ENCODE measurements at places on chromosomes 3 and 15. TPM values are rescaled to one million over a fixed set of nuclear protein-coding genes. Genes with fewer than 3 reads are reported as not detected.

Gene KNL1
- polyA plus RNA-seq, result 2.0 TPM

Gene ALDH1L1
- not detected for polyA plus RNA-seq

DNA sequence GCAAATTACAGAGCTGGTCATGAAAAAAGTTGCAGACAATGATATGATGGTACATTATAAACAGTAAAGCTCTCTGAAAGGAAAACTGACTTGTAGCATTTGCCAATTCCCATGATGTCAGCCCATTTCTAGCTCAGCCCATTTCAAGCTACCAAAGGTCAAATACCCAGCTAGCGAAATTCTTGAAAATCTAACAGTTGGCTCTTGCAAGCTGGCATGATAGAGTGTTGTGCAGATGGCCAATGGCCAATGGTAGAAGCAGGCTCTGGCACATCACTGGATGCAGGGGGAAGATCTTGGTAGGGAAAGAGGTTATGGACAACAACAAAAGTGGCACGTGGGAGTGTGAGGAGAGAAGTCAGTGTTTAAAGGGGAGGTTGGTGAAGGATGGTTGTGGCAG lies 36.7 kb downstream of the RASGRF1 start:
- DNase-seq, result no peak

DNA sequence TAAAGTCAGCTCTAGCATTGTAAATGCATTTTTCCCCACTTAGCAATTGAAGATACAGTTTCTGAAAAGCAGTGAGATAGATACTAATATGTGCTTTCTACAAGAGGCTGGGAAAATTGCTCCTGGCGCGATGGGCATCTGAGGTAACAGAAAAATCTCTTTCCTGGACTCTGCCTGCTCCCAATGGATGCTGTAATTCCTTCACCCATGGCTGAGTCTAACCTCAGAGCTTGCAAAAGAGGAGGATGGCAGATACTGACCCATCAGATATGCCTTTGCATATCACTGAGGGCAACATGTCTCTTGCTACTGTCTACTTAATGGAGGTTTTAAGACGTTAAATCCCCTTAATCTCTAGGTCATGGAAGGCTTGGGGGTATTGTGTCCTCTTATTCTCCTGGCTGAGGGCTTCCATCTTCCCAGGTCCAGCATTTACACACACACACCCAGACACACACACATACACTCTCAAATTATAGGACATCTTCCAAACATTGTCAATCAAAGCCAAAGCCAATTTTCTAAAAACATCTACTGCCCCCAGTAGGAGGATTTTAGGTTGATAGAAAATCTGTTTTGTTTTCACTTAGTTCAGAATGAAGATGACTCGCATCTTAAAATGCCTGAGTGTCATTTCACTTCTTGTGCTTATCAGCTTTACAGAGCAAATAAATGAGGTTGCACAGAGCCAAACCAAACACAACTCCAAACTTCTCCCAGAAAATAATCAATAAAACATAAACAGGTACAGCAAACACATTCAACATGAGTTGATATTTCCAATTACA lies 2.4 kb downstream of the TRPM1 start:
- DNase-seq, result no peak

GRCh38 chr15:88949734-88950400 lies 36.7 kb upstream of the MFGE8 start:
- no peak for DNase-seq

- DNase-seq, result no peak
Observed at GRCh38 chr3:143507735-143508580, 340.3 kb downstream of the SLC9A9 start.

Gene PCLAF
- polyA plus RNA-seq, result 46.0 TPM

- no peak for DNase-seq
Observed at GRCh38 chr3:157407769-157408168, 28.9 kb upstream of the PTX3 start.

GRCh38 chr3:186955898-186956696 lies 25.8 kb downstream of the ST6GAL1 start:
- no peak for DNase-seq

DNA sequence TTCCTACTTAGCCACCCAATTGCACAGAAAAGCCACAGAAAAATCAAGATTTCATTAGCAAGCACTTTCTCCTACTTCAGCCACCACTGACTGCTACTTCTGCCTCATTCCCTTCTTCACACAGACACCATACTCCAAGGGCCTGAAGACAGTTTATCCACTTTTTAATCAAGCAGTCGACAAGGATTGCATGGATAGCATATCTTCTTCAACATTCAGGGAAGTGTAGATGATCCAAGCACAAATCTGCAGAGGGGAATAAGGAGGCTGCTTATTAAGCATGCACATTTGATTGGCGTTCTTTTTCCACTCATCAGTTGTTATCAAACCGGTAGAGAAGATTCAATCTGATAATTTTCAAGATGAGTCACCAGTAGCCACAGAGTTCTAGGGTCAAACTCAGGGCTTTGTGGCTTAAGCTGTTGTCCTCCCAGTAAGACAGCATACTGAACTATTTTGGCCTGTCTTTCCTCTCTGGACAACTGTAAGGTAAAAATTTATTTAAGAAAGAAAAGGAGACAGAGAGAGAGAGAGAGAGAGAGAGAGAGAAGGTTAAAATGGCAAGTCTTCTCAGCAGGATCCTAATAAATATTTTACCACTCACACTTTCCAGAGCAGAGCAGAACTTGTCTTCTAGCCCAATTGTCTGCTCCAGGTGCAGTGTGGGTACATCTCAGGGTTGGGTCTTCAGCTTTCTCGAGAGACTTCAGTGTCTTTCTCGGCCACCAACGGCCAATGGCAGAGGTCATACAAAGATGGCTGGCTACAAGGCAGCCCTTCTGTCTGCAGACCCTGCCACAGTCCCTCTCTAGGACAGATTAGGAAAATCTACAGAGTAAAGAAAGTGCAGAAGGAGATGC lies 80.6 kb upstream of the BHLHE40 start:
- no peak for DNase-seq

- DNase-seq, result no peak
Observed at GRCh38 chr15:90592131-90592881, 62.6 kb downstream of the CRTC3 start.
